ENCODE measurements at places on chromosomes 5 and 9.

DNA sequence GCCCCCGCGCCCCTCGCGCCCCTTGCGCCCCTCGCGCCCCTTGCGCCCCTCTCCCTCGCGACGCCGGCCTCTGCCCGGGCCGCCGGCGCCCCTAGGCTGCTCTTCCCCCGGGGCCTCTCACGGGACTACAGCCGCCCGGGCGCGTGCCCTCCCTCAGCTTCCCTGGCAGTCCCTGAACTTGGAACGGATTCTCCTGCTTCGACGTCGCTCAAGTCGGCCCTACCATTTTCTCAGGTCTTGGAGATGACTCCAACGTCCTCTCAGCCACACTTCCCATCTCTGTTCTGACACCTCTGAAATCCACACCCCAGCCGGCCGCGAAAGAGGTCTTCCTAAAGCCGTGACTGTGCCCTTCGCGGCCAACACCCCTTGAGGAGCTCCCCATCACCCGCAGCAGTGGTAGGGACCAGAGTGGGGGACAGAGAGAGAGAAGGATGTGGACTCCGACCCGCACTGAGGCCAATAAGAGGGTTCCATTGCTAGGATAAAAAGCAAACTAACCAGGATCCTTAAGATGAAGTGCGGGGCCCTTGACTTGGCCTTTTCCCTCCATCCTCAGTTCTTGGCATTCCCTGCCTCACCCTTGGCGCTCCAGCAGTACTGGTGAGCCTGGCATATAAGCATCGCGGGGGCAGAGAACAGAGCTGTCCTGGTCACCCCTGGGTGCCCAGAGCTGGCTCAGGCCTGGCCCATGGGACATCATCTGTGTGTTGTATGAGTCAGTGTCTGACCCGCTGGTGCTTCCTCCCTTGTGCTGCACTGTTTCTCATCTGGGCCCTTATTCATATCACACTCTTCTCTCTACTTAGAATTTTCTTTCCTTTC is 38.6 kb upstream of the GARNL3 start:
- peak; percentile 61 for DNase-seq

DNA sequence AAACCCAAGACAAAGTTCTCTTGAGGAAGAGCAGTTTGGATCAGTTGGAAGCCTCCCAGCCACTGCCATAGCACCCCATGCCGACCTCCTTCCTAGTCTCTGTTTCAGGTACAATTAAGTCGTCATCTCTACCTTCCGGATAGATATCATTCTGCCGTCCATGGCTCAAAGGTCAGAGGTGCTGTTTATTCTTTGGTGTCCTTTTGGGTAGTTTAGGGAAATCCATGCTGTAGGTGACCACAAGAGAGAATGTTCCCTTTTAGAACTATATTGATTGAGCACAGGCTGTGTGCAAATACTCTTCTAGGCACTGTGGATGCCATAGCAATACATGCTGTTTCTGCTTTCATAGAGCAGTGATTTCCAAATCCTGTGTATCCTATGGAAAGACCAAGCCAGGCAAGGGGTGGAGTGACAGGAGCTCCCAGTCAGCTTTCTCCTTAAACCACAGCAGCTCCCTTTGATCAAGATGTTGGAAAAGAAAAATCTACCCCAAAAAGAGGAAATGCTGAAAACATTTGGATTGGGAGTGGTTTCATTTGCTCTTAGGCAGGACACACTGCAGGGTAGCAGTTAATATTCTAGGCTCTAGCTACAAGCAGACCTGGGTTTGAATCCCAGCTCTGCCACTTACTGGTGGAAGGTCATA is 127.9 kb downstream of the PALM2AKAP2 start:
- no peak for DNase-seq

DNA sequence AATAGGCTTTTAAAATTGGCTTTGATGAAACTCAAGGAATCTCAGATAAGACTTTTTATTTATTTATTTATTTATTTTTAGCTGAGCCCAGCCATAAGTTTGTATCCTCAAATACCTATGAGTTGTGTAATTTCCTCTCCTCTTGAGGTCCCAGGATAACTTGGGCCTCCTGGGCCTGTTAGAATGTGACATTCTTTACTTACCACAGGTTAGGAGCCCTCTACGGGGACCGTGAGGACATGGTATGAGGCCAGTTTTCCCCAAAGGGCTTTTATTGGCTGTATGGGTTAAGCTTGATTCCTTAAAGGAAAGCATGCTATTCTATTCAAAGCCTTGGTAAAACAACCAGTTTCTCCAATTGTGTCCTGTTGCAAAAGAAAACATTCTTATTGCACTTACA is 16.9 kb downstream of the SHISAL2B start:
- no peak for DNase-seq

GRCh38 chr9:136022731-136023409 is 61.7 kb upstream of the UBAC1 start:
- DNase-seq = no peak

GRCh38 chr5:72355706-72356299 is 35.6 kb downstream of the PTCD2 start:
- peak; percentile 55 for DNase-seq

- DNase-seq = no peak
Observed at GRCh38 chr5:29143266-29143665, 2050.2 kb upstream of the CDH6 start.

- DNase-seq = no peak
Observed at GRCh38 chr9:125663127-125663526, 43.9 kb downstream of the MAPKAP1 start.

DNA sequence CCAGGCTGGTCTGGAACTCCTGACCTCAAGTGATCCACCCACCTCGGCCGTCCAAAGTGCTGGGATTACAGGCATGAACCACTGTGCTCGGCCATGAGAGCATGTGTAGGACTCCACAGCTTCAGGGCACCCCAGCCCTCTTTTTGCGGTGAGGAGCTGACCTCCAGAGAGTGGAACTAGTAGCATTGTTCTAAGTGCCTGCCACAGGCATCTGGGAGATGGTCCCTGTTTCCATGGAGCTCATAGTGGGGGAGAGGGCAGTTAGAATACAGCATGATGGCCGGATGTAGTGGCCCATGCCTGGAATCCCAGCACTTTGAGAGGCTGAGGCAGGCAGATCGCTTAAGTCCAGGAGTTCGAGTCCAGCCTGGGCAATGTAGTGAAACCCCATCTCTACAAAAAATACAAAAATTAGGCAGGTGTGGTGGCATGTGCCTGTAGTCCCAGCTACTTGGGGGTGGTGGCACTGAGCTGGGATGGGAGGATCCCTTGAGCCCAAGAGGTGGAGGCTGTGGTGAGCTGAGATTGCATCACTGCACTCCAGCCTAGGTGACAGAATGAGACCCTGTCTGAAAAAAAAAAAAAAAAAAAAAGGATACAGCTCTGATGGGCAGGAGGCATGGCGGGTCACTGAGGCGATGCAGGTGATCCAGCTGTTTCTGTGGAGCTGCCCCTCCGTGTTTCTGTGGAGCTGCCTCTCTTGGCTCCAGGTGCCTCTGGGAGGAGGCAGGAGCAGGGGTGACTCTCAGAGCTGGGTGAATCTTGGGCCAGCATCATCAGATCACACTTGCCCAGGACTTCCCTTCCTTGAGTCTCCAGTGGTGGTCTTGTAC is 4.2 kb downstream of the ASS1 start:
- DNase-seq = no peak

GRCh38 chr9:38408719-38409118 is 15.5 kb downstream of the IGFBPL1 start:
- no peak for DNase-seq

GRCh38 chr5:14816999-14817761 is 54.4 kb downstream of the ANKH start:
- DNase-seq = no peak

DNA sequence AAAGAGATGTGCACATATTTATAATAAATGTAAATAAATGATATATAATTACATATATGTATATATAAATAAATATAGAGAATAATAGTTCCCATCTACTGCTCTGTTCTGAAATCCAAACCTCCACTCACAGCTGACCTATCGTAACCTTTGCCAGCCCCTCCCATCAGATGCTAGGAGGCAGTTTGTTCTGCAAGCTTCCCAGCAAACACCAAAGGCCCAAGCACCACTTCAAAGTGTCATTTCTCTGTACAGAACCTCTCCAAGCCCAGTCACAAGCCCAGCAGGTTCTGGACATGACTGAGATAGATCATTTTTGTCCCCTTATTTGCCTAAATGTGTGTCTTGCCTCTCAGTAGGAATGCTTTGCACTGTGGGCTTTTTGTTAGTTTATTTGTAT is 62.4 kb downstream of the MFAP3 start:
- DNase-seq = no peak

GRCh38 chr9:132161743-132162184 is at the start of gene NTNG2:
NTNG2 (plus strand) TSS chr9:132162058; CDS start chr9:132166832, 4,774 bp downstream.
- no peak for DNase-seq

DNA sequence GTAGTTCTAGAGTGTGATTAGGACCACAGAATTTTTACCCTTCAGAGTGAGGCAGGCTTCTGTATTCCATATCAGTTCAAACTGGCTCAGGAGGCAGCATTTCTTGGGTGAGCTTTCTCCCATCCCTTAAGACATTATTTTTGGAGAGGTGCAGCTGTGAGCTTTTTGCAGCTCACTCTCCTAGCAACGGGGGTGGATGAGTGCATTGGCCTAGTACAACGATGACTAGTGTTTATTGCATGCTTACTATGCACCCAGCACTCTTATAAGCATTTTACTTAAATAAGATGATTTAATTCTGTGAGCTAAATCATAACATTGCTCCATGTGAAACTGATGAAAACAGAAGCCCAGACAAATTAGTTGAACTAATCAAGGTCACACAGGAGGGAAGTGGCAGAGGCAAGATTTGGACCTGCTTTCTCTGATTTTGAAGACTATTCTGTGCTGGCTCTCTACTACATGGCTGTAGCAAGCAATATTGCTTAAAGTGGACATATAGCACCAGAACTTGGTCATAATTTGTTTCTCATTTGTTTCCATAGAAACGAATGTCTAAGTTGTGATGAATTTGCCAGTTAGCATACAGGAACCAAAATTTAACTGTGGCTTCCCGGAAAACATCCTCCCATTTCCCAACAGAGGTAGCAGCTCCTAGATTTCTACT is 372.1 kb upstream of the RIOK2 start:
- no peak for DNase-seq

GRCh38 chr5:168653626-168654025 is 74.5 kb upstream of the PANK3 start:
- DNase-seq = no peak

- DNase-seq = no peak
Observed at GRCh38 chr9:115209601-115210306, 91.8 kb upstream of the TNC start.

DNA sequence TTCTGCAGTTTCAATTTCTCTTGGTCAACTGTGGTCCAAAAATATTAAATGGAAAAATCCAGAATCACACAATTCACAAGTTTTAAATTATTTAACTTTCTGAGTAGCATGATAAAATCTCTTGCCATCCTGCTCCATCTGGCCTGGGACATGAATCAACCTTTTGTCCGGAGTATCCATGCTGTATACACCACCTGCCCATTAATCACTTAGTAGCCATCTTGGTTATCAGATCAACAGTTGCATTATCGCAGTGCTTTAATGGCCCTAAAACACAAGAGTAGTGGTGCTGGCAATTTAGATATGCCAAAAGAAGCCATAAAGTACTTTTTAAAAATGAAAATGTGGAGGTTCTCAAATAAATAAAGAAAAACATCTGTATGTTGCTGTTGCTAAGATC is 25.3 kb downstream of the EFCAB9 start:
- DNase-seq = no peak

DNA sequence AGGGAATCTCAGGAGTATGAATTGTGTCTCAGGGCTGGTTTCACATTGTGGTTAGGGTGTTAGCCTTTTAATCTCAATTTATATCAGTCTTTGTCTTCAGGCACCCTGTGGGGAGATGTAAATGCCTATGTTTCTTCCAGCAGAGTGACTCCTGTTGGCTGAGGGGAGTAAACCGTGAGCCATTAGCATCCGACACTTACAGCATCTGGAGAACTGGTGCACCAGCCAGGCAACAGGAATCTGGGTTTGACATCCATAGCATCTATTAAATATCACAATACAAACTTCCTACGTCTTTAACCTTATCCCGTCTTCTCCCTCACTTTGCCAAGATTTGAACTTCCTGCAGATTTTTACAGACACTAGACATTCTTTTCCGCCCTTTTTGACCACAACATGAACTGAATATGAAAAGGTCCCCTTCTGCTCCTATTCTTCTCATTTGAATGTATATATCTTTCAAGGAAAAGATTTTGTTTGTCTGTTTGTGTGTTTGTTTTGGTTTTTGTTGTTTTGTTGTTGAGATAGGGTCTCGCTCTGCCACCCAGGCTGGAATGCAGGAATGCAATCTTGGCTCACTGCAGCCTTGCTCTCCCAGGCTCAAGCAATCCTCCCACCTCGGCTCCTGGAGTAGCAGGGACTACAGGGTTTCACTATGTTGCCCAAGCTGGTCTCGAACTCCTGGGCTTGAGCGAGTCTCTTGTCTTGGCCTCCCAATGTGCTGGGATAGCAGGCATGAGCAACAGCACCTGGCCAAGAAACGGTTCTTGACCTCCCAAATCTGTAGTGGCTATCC is 626.2 kb downstream of the TLR4 start:
- DNase-seq = no peak

- DNase-seq = no peak
Observed at GRCh38 chr5:119943148-119943547, 313.8 kb downstream of the FAM170A start.

- DNase-seq = no peak
Observed at GRCh38 chr9:120299785-120300184, 280.2 kb downstream of the CDK5RAP2 start.

- no peak for DNase-seq
Observed at GRCh38 chr5:175887463-175887862, 16.1 kb downstream of the CPLX2 start.

Measured in globus pallidus (tissue), 1 donor.